ENCODE measurements at places on chromosomes 4 and X.

DNA sequence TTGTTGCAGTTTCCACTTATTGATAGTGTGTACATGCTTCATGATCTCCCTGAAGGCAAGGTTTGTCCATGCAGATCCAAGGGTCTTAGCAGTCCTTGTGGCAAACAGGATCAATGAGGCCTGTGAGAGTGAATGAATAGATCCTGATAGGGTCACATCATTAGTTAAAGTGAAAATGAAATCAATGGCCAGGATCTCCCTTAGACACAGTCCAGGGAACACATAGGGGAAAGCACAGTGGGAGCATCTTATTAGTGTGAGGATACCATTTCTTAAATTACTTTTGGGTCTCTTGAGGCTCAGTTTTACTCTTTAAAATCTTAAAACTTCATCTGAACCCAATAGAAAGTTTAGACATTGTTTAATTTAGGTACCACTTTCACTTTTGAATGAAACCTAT, 59.3 kb downstream of the ARHGAP6 start:
- DNase-seq, result no peak

- DNase-seq, result no peak
Observed at GRCh38 chr4:105994061-105994460, 98.8 kb downstream of the NPNT start.

GRCh38 chrX:41808047-41808446, 84.1 kb downstream of the GPR82 start:
- DNase-seq, result no peak

DNA sequence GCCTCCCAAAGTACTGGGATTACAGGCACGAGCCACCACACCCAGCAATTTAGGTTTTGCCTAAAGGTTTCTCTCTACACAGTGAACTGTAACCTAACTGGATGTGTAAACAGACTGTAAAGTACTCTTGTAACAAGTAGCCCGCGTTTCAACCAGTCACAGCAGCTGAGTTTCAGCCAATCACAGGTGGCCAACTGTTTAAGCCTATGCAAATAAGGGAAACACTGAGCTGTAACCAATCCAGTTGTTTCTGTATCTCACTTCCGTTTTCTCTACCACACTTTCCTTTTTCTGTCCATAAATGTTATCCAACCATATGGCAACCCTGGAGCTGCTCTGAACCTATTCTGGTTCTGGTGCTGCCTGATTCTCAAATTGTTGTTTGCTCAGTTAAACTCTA, 59.9 kb downstream of the DIPK2B start:
- DNase-seq, result no peak

DNA sequence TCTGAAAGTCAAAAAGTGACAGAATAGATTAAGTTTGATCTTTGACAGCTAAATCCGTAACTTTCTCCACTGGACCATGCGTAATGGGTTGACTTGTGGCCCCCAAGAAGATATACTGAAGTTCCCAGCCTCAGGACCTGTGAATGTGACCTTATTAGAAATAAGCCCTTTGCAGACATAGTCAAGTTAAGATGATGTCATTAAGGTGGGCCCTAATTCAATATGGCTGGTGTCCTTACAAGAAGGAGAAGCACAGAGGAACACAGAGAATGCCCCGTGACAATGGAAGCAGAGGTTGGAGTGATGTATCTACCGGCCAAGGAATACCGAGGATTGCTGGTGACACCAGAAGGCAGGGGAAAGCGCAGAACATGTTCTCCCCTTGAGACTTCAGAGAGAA, 14.4 kb downstream of the ENPP6 start:
- DNase-seq, result no peak

- no peak for DNase-seq
Observed at GRCh38 chrX:152893980-152894610, 3.8 kb upstream of the ZNF185 start.

DNA sequence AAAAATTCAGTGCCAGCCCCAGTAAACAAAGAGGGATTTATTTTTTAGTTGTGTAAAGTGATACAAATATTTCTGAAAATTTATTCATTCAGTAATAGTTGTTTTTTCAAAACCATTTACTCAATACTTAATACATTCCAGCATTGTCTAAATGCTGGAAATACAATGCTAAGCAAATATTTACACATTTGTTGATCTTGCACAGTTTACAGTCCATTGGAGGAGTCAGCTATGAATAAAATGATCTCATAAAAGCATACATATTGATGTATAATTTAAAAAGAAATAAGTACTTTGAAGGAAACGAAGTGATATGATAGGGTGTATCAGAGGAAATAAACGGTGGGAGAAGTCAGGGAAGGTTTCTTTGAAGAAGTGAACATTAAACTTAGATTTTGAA, 1942.1 kb upstream of the ADGRL3 start:
- DNase-seq, result no peak

DNA sequence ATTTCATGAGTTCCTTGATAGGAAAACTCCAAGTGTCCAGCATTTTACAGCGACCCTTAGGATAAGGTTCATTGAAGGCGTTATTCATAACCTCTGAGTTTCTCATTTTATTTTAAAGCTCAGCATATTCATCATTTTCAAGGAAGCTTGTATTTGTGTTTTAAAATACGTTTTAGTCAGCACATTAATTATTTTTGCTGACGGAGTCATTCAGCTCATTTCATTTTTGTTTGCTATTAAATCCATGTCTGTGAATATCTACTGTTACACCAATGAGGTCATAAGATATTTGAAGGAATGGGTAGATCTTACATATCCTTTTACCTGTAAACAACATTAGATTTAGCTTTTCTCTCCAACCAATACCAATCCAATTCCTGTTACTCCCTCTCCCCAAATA, 1766.3 kb upstream of the PCDH10 start:
- DNase-seq, result no peak

DNA sequence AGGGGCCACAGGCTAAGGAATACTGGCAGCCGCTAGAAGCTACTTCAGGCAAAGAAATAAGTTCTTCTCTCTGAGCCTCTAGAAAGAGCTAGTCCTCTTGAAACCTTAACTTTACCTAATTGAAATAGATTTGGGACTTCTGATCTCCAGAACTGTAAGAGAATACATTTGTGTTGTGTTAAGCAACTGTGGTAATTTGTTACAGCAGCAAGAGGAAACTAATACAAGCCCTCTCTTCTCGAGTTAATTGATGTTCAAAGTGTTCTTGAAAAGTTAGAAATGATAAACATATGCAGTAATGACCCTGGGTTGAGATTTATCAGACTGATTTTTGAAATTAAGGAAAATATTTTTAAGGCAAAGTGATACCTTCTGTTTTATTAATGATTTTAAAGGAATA, 172.8 kb downstream of the ANTXR2 start:
- DNase-seq, result no peak

DNA sequence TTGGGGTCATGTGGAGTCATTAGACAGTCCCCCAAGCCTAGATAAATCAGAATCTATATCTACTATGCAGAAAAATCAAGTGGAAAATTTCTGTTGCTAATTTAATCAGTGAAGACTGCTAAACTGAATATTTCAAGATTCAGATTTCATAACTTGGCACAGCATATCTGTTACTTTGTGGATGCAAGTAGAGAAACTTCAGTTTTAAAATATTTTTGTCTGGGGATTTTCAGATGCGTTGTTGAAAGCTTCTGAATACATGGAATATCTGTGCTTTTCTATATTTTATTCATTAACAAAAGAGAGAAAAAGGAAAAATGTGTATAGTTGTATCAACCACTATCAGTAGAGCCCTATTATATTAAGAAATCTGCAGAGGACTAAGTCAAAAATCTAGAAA, 4.4 kb downstream of the FGF5 start:
- DNase-seq, result no peak

GRCh38 chr4:154958621-154959358, 177.7 kb downstream of the RBM46 start:
- peak; percentile 88 for DNase-seq

DNA sequence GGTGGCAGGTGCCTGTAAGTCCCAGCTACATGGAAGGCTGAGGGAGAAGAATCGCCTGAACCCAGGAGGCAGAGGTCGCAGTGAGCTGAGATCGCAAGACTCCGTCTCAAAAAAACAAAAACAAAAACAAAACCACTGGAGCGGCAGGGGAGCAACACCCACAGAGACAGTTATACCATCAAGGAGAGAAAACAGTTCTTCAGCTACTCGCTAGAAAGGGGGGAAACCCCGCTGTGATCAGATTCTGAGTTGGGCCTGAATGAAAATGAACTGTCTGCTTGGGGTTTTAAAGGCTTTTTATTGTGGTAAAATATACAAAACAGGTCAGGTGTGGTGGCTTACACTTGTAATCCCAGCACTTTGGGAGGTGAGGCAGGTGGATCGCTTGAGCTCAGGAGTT, 16.8 kb upstream of the IRAK1 start:
- DNase-seq, result no peak

DNA sequence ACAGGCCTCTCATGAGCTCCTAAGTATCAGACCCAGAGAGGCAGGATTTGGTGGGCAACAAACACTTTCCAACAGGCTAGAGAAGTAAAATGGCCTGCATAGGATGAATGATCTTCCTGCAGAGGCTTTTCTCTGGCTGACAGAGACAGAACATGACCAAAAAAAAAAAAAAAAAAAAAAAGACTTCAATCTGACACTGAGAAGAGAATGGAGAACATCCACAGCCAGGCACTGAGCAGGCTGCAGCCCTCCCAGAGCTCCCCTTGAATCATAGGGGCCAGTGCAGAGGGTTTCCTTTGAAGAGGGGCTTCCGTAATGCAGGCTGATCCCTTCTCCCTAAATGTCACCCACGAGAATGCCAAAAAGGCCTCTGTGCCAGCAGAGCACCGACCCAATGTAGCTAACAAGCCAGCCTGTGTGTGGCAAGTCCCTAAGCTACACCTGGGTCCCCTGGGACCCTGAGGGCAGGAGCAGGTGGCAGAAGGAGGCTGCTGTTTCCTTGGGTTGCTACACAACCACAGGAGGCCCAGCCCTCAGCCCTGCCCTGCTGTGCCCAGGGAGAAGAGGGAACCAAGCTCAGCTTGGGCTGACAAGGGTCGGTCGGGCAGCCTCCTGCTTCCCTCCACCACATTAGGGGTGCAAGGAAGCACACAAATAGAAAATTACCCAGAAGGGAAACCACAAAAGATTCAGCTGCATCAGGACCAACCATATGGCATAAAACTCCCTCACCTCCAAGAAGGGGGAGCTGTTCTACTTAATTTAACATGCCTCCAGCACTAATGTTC, 55.6 kb downstream of the MAP7D2 start:
- no peak for DNase-seq

Measured in Right ventricle myocardium inferior (tissue), 1 donor.